Activated CD4-positive, alpha-beta T cell treated with anti-CD3 and anti-CD28 coated beads for 36 hours (primary cell): ENCODE measurements at places on chromosomes 5 and 9.

GRCh38 chr5:81817980-81818379, 67.1 kb upstream of the SSBP2 start:
- no peak overlapping the region for H3K27ac ChIP-seq
- no peaks in the 10 kb centered on the region for H3K36me3 ChIP-seq
- H3K4me1 ChIP-seq, result peaks cover 29% of the 10 kb centered on the region
- H3K27me3 ChIP-seq, result no peaks in the 10 kb centered on the region
- H3K4me3 ChIP-seq, result no peak overlapping the region

DNA sequence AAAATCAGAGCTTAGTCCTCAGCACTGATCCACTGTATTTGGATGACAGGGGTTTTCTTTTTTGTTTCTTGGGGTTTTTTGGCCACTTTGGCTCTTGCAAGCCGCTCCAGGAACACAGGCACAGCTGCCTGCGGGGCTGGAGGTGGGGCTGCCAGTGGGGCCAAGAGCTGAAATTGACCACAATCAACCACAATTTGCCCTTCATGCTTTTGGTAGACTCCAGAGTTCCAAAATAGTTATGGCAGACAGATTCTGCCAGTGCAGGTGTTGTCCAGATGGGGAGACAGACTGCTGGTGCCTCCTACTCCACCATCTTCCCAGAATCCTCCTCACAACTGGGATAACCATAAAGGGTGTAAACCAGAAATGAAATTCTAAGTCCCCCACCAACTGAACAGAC, 36.5 kb downstream of the PLEKHG4B start:
- H3K36me3 ChIP-seq, result no peaks in the 10 kb centered on the region
- H3K4me1 ChIP-seq, result no peaks in the 10 kb centered on the region
- no peak overlapping the region for H3K4me3 ChIP-seq
- no peak for DNase-seq

DNA sequence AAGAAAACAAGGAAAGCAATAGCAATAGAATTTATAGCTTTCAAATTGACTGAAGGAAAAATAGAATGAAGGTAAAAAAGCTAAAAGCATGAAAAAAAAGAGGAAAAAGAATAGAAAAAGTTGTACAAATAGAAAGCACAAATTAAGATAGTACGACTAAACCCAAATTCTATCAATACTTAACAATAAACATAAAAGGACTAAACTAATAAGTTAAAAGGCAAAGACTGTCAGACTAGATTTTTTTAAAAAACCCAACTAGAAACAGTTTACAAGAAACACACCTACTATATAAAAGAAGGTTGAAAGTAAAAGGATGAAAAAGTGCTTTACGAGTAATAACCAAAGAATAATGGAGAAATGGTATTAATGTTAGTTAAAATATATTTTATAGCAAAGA, 34.7 kb upstream of the NRARP start:
- no peak overlapping the region for H3K27ac ChIP-seq
- no peak for DNase-seq

DNA sequence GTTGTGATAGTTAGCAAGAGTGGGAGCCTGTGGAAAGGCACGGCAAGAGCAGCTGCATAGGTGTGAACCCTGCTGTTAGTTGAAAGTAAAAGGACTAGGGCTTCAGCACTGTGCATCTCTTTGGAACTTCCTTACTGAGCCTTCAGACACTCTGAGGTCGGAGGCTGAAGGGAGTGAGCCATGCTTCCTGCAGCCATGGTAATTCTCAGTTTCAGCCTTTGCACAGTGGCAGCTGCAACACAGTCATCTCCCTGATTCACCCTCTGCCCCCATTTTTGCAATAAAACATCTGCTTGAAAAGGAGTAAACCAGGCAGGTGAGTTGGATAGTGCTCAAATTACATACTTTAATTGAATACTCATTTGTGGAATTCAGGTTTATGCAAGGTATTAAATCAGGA, 6.5 kb upstream of the TLE4 start:
- no peaks in the 10 kb centered on the region for H3K36me3 ChIP-seq
- H3K4me3 ChIP-seq, result no peak overlapping the region
- peaks cover 14% of the 10 kb centered on the region for H3K4me1 ChIP-seq
- peaks cover 22% of the 10 kb centered on the region for H3K27me3 ChIP-seq
- no peak overlapping the region for H3K27ac ChIP-seq
- peak; percentile 63 for DNase-seq

DNA sequence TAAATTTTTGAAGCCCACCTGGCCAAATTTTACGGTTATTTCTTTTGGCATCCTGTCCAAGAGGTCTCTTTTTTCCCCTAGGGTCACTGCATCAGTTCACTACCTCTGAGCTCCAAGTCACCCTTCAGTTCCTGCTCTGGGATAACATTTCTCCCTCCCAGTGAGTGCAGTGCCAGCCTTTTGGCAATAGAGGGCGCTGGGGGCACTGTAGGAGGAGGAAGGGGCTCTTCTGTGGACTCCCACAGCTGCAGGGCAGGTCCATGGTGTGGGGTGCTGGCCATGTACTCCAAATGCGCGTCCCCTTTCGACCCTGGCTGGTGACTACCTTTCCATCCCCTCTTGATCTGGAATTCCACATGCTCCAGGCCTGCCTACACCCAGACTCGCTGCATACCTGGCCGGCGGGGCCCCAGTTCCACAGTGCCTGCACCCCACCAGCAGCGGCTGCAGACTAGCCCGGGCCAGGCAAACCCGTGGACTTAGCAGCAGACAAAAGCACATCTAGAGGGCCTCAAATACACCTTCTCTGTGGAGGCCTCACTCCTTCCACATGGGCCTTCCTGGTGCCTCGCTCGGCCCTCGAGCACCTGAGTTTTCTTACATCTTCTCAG, 20.3 kb upstream of the NINJ1 start:
- peaks cover 28% of the 10 kb centered on the region for H3K4me1 ChIP-seq
- no peak overlapping the region for H3K4me3 ChIP-seq
- DNase-seq, result peak; percentile 76
- H3K27me3 ChIP-seq, result no peaks in the 10 kb centered on the region
- no peak overlapping the region for H3K27ac ChIP-seq

GRCh38 chr5:76620166-76620565, 3.0 kb downstream of the F2RL2 start:
- no peak for DNase-seq
- peaks cover 16% of the 10 kb centered on the region for H3K36me3 ChIP-seq
- H3K4me1 ChIP-seq, result peaks cover 13% of the 10 kb centered on the region
